ENCODE measurements at places on chromosomes 1 and 21.

- no peak for DNase-seq
Measured at GRCh38 chr1:201870397-201870796, 18.3 kb upstream of the SHISA4 start.

DNA sequence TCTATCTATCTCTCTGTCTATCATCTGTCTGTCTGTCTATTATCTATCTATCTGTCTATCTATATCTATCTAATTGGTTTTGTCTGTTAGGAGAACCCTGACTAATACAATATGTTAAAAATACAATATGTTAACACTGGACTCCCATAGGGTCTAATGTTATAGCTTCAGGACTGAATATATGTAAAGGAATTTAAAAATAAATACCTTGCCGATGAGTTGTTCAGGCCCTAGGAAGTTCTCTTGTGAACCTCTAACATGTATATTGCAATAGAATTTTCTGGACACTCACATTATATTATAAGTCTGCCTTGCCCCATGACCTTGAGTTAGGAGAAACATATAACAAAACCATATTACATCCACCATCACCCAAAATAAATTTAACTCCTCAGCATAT is 900.6 kb downstream of the NCAM2 start:
- no peak for DNase-seq

GRCh38 chr1:177585302-177586220 is 384.3 kb downstream of the SEC16B start:
- DNase-seq, result no peak

- no peak for DNase-seq
Measured at GRCh38 chr1:84769636-84770035, 79.4 kb upstream of the SSX2IP start.

GRCh38 chr1:116573431-116574095 is 2.7 kb upstream of the CD58 start:
- DNase-seq, result no peak

GRCh38 chr1:167797015-167797414 is 75.2 kb downstream of the MPZL1 start:
- DNase-seq, result peak; percentile 76

DNA sequence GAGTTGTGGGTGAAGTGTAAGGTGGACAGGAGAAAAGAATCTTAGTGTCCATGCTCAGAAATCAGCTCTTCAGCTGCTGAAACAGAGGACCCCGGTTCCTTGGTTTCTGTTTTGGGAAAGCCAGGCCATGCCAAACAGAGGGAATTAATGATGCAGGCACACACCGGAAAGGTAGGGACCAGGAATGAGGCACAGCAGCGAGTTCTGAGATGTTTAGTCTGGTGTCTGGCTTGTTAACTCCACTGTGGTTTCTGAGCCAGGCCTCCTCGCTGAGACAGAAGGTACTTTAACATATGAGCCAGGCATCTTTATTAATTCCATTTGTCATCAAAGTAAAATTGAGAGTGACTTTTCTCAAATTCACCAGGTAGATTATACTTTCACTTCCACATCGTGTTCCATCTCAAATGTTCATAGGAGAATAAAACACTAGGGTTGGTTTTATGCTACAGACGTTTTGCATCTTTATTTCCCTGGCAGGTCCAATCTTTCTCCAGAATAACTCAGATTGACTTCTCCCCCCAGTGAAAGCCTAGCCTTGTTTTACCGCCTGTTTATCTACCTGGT is 23.5 kb downstream of the LRRC8D start:
- no peak for DNase-seq

DNA sequence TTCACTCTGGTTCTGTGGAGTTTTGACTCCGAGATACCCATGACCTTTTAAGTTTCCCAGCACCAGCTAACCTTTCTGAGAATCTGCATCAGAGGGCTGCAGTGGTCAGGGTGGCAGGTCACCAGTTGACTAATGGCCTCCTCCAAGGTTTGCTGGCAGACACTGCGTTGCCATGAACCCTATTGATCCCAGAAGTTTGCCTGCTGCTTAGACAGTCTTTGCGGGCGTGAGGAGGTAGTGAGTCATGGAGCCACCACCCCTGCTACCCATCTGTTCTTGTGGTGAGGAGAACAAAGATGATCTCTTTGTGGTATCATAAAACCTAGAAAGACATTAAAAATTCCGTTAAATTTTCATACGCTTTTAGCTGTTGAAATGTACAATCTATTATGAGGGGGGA is 180.4 kb downstream of the FGGY start:
- no peak for DNase-seq

DNA sequence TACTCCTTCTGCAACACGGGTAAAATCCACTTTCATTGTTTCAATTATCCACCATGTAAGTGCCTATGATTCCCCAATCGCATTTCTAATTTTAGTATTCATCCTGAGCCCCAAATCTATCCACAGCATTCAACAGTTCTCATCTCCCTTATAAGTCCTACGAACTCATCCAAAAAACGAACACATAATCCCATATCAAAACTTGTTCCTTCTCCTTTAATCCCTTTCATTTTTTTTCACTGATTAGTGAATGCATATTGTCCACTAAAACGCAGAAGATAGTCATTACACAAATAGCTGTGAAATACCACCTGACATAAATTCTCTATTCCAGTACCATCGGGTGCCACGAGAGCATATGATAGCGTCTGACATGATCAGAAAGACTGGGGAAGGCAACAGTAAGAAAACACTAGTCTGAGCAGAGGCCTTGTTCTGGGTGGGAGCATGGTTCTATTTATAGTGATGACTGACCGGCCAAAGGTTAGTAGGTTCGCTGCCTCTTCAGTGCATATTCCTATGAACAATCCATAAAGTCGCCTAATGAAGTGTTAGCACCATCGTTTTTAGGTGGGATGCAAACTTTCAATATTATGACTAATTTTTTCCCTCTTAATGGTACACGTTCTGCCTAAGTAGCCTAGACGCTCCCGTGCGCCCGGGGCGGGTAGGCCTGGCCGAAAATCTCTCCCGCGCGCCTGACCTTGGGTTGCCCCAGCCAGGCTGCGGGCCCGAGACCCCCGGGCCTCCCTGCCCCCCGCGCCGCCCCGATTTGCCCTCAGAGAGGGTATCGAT is 648 bp downstream of the ATP5PF start:
- no peak for DNase-seq

DNA sequence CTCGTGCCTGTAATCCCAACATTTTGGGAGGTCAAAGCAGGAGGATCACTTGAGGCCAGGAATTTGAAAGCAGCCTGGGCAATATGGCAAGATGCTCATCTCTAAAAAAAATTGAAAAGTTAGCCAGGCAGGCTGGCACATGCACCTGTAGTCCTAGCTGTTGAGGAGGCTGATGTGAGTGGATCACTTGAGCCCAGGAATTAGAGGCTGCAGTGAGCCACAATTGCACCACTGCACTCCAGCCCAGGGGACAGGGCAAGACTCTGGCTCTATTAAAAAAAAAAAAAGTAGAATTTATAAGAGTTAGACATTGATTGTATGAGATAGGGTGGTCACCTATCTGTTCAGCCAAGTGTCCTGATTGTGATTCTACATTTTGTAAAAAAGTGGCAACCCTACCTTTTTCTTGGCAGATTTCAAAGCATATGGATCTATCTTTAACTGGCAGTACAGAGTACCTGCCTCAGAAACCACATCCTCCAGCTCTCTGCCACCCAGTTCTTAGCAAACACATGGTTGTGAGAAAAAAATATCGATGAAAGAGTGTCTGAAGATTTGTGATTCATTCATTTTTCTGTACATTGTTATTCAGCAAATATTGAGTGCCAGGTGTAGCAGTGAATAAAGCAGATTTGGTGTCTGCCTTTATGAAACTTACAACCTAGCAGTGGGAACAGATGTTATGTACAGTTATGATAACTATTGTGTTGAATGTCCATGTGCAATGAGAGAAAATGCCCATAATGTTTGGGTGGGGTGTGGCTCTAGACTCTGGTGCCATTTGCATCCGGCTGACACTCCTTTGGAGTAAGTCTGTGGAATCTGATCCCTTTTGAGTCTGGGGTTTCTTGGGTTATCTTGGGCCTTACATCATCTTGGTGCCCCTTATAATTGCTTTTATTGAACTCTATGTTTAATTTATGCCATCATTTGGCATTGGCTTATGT is 82.5 kb downstream of the ST3GAL3 start:
- DNase-seq, result no peak

DNA sequence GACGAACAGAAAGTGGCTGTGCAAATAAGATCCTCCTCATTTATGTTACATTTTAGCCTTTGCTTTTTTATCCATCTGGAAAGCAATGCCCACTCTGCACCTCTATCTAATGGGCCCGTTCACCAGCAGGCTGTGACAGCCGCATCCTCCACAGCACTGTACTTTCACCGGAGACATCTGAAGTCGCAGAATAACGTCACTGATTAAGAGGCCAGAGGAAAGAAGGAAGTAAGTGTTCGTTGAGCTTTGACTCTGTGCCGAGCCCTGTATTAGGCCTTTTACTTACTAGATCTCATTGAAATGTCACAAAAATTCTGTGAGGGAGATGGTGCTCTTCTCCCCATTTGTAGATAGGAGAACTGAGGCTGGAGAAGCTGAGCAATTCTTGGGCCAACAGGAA is 62.3 kb downstream of the KAZN start:
- no peak for DNase-seq

DNA sequence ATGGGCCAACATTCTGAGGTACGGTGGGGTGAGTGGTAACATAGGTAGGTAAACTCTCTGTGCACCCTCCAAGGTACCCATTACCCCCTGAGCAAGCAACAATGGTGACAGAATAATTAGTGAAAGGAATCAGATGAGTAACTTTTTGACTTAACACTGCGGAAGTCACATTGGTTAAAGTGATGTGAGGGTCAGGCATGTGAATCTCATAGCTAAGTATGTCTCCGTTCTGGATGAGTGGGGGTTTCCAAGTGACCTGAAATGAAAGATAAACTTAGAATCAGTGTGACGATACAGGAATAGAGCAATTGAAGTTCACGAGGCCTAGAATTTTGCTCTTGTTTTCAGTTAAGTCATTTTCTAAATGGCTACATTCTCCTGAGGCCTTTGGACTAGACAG is 311.7 kb downstream of the KCTD3 start:
- DNase-seq, result no peak

DNA sequence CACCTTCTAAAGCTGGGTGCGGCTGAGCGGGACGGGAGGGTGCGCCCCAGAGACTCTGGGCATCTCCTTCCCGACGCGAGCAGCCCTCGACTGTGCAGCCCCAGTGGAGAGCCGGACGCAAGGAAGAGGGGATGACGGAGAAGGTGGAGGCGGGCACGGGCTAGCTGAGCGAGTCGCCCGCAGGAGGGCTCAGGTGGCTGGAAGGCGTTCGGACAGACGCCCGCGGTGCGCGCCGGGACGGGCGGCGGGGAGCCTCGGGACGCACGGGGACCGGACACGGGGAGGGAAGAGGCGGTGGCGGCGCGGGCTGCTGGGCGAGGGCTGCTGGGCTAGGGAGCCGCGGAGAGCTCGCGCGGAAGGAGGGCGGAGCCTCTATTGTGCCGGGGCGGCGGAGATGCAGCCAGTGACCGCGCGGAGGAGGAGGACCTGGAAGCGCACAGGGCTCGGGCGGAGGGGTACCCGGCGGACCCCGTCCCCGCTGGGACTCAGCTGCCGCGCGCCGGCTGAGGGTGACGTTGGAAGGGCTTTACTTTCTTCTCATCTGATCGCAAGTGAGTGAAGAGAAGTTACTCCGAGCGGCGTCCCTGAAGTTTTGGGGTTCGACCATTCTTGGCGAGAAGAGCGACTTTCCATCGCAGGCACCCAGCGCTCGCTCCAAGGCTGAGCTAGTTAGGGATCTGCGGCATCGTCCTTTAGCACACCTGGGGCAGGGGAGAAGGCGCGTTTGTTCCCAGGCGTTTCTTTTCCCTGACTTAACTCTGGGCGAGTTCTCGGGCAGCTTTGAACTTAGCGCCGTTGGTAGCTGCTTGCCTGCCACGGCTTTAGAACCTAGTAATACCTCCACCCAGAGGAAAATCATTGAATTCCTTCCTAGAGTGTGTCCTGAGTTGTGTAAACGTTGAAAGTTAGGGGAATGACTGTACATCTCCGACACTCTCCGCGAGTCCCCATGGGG is at the start of gene OLFML2B:
TSS of gene OLFML2B (minus strand) at position 323 of the 955 bp plus-strand sequence. CDS start 439 bp downstream, outside the sequence.
- DNase-seq, result peak; percentile 78

DNA sequence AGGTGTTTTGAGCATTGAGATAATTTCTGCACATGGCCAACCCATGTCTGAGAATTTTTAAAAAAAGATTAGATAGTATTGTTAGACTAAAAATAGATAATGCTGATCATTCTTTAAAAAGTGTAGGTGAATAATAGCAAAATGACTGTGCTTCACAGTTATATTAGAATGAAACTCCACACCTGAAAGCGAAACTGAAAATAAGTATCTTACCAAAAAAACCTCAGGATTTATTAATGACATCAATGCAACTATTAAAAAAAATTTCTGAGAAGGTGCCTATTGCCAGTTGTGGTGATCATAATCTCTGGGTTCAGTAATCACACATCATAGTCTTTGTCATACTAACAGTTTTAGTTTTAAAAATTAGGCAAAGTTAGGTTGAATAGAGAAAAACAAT is 36.5 kb downstream of the PLA2G4A start:
- DNase-seq, result no peak

DNA sequence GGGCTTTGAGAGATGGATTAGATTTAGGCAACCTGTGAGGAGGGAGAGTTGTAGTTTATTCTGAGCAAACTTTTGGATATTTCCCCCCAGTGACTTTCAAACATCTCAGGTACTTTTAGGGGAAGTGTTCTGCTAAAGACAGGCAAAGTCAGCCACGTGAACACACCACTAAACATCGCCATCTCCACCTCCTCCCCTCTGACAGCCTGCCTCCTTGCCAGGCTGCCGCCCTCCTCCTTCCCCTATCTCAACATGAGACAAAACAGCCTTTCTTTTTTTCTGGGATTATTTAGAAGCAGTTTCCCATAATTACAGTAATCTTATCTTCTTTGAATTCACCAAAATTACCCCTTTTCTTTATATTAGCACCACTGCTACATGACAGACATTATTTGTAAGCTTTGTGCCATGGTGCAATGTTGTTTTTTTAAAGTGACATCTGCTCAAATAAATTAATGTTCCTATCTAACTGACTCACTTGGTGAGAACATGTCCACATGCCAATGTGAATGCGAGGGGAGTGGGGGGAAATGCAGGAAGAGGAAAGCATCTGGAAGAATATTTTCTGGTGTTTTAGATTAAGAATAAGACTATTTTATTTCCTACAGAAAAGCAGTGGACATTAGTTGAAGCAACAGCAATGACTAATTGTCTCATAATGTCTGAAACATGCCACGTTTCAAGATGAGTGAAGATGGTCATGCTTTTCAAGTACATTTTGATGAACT is 147.8 kb upstream of the ATP1B1 start:
- no peak for DNase-seq

GRCh38 chr1:934991-935750 is 11.4 kb downstream of the SAMD11 start:
- DNase-seq, result no peak

- DNase-seq, result no peak
Measured at GRCh38 chr1:24986372-24986965, 56.4 kb upstream of the RUNX3 start.

GRCh38 chr1:55322842-55323241 is 107.7 kb upstream of the USP24 start:
- DNase-seq, result no peak

DNA sequence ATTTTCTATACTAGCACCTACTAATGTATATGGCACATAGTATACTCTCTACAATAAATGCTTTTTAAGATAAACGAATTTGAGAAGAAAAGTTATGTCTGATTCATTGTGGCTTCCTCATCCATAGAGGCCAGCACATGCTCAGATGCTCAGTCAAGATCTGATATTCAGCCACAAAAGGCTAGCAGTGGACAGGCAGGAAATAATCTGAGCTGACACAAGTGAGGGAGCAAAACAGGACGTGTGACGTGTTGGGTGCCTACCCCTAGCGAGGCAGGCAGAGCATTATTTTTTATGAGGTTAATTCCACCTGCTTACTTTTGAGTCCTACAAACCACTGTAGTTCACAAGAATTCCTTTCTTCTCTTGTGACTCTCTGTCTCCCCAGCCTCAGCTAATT is 550.9 kb downstream of the SMYD3 start:
- DNase-seq, result no peak

All from left ventricle myocardium inferior (tissue), 1 donor.